ENCODE measurements at places on chromosomes 6 and 20. TPM values are rescaled to one million over a fixed set of nuclear protein-coding genes. Genes with fewer than 3 reads are reported as not detected.

DEFB132 gene
- total RNA-seq = not detected

PRDM13 gene
- total RNA-seq = not detected

NMBR gene
- not detected for total RNA-seq

CCHCR1 gene
- 36.6 TPM for total RNA-seq

SOX12 gene
- total RNA-seq = 66.8 TPM
